ENCODE measurements at places on chromosomes 2 and 18.

DNA sequence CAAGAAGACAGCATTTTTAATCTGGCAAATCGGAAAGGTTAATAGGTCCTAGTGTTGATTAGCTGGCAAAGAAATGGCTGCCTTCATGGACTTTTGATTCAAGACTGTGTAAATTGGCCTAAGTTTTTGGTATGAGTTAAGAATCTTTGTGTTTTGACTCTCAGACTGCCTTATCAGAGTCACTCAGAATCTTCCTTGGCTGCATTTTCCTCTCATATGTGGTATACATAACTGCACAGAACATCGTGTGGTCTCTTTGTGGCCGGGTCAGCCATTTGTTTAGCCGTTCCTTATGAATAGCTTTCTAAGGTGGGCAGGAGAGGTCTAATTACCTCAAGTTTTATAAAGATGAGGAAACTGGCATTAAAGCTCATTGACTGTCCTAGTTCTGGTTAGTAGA lies 30.1 kb downstream of the CAB39 start:
- DNase-seq: no peak

GRCh38 chr2:54803783-54804751 lies 80.6 kb downstream of the EML6 start:
- DNase-seq: no peak

DNA sequence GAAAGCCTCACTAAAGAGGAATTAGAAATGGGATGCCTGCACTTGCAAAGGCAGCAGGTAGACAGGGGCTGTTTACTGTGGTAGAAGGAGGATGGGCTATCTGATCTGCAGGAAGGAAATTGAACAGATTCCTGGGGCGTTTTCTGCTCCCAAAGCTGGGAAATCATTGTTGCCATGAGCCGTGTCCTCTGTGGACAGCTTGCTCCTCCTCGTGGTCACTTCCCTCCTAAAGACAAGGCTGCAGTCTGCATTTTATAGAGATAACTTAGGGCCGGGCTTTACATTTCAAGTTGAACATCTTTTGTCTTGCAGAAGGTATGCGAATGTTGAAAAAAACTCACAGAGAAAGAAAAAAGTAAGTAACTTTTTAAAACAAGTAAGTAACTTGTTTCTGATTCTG lies 50.9 kb downstream of the DCDC2C start:
- no peak for DNase-seq

GRCh38 chr18:62957885-62958472 lies 242.6 kb downstream of the PHLPP1 start:
- peak; percentile 74 for DNase-seq

DNA sequence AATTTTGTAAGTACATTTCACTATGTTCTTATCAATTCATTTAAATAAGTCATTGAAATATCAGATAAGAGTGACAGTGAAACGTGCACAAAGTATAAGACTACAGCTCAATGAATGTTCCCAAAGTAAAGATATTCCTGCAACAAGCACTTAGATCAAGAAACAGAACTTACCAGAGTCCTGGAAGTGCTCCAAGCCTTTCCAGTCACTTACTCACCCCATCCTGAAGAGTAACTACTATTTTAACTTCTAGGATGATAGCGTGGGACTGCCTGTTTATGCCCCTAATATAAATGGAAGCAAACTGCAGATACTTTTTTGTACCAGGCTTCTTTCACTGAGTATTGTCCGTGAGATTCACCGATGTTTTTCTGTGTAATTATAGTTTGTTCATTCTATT lies 768.9 kb downstream of the SLC4A3 start:
- DNase-seq: no peak

GRCh38 chr2:215681799-215682596 lies 246.1 kb upstream of the FN1 start:
- DNase-seq: no peak

GRCh38 chr18:58408665-58409064 lies 220.2 kb downstream of the ALPK2 start:
- no peak for DNase-seq

DNA sequence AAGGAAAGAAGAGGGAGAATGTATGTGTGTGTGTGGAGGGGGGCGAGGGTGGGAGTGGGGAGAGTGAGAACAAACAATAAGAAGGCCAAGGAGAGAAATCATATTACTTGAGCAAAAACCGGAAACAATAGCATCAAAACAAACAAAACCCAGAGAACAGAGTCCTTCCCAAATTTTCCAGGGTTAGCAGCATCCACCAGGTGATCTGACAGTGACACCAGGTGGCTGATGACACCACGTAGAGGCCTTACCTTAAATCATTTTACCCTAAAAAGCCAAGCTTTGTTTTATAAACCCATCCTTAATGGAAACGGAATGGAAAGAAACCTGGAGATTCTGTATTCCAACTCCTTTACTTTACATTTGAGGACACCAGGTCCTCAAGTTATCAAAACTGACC lies 42.9 kb downstream of the CDCA7 start:
- no peak for DNase-seq

DNA sequence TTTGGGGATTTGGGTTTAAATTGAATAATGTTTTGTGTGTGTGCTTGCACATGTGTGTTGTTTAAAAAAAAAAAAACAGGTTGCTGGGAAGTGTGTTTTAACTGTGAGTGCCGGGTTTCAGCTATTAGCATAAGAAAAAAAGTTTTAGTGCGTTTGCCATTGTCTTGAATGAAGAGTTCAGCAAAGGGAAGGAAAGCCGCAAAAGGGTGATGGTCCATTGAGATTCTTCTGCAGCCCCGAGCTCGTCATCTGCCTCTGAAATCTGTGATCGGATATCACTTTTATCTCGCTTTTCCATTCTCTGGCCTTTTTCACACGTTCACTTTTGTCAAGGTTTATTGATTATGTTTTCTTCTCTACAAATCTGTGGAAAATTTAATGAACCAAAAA lies 4.7 kb downstream of the GLI2 start:
- no peak for DNase-seq

GRCh38 chr2:170843656-170844055 lies 27.0 kb downstream of the GAD1 start:
- peak; percentile 24 for DNase-seq

DNA sequence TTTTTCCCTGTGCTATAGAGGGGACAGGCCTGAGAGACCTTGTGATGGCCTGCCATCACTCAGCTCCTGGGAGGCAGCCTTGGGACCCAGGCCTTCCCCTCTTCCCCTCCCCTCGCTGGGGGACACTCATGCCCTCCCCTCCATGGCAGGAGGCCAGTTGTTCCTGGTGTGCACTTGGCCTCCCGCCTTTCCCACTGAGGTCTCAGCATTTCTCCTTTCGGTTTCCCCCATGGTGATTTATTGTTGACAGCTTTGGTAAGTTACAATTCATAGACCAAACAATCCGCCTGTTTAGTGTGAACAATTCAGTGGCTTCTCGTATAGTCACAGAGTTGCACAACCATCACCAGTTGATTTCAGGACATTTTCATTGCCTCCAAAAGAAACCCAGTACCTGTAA lies 10.2 kb upstream of the CNDP1 start:
- no peak for DNase-seq

- no peak for DNase-seq
Observed at GRCh38 chr18:31990823-31991222, 27.8 kb upstream of the RNF125 start.

DNA sequence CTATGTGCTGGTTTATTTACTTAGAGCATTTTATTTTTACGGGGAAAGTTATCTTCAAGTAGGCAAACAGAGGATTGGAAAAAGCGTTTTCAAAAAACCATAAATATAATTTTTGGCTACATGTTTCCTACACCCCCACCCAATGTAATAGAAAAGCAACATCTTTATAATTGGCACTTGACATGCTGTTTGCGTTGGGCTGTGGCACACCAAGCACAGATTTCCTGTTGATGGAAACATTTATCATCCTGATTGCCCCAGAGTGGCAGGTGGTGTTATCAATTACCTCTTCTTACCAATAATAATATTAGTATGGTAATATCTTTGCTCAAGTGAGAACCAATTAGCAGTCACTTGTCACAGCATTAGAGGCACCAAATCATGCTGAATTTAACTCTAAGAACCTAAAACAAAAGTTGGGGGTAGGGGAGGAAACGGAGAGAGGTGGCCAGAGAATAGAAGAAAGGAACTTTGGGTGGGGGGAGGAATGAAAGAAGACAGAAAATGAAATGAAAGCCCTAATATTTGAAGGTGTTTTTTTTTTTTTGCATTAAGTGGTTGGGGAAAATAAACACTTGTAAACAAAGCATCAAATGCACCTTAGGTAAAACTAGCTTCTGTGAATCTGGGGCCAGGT lies 3.8 kb upstream of the SALL3 start:
- no peak for DNase-seq

GRCh38 chr2:120350801-120351320 lies 4.9 kb downstream of the INHBB start:
- DNase-seq: no peak

- no peak for DNase-seq
Observed at GRCh38 chr18:57931038-57931437, 113.0 kb upstream of the NEDD4L start.

DNA sequence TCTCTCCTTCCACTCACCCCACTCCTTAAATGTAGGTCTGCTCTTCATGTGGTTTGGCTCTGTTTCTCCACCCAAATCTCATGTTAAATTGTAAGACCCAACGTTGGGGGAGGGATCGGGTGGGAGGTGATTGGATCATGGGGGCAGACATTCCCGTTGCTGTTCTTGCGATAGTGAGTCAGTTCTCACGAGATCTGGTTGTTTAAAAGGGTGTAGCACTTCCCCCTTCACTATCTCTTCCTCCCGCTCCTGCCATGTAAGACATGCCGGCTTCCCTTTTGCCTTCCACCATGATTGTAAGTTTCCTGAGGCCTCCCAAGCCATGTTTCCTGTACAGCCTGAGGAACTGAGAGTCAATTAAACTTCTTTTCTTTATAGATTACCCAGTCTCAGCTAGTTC lies 1044.5 kb upstream of the POU3F3 start:
- no peak for DNase-seq

DNA sequence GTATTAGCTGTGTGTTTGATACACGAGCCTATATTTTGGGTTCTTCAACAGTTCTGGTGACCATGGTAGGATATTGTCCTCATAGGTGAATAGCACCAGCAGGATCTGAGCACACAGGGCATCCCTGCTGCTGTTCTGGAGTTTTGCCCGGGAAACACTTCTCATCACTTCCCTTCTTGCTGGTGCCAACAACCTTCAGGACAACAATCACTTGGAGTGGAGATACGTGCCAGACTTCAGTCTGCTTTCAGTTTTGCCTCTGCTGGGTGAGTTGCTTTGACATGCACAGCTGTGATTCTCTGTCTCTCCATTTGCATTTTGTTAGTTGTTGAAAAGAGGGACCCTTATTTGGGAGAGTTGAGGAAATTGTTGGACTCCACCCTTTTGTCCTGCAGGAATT lies 1347.2 kb upstream of the DDX18 start:
- DNase-seq: no peak

- DNase-seq: no peak
Observed at GRCh38 chr2:132586101-132586511, 83.9 kb downstream of the LYPD1 start.

DNA sequence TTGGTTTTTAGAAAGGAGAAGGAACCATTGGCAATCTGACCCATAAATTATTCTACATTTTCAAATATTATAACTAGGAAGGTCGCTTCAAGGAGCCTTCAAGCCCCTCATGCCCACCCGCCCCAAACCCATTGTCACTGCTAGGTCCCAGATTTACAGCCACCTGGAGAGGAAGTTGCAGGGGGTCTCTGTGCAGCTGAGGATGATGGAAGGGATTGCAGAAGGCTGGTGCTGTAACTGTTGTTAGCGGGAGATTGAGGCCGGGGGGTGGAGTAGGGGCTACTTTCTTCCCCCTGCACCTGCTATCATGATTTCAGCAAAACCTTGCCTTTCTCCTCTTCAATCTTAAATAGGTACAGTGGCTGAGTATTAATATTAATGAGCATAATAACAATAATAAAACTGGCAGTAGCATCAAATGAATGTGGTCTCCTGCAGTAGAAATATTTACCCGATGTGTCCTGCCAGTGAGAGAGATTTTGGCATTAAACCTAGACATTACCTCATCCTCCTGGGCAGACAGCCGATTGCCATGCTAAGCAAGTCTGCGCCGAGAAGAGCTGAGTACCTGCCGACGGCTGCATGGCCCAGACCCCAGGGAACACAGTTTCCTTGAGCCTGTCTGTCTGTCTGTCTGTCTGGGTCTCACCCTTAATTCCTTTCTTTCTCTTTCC lies 225.4 kb downstream of the FAM210A start:
- DNase-seq: no peak

- DNase-seq: no peak
Observed at GRCh38 chr2:235640926-235641723, 147.3 kb downstream of the AGAP1 start.

DNA sequence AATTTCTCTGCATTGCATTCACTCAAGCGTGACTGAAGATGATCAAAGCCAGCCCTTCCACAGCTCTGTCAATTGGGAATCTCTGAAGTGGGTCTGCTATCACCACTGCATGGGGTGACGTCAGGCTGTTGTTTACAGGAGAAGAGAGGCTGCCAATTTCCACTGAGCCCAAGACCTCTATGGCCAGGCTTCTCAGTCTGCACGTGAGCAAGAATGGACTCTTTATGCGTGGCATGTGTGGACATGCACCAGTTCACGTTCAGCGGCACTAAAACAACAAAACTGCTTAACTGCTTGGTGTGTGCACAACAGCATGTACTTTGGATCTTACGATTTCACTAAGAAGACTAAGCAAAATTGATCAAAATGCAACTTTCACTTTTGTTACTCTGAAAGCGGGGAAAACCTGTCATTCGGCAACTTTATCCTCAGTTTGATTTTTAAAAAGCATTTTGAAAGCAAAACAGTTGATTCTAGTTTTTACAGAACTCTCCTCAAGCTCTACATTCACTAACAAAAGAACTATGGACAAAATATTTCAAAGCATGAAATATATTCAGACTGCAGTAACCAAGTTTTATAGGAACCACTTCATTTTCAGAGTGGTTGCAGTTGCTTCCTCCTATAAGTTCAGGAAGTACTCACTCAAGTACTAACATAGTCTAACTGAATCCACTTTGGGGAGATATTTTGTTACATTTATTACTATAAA lies 77.0 kb upstream of the SERTAD2 start:
- DNase-seq: peak; percentile 54

- DNase-seq: no peak
Observed at GRCh38 chr2:122481244-122481622, 725.8 kb downstream of the TSN start.

- DNase-seq: no peak
Observed at GRCh38 chr2:124983595-124983994, 958.5 kb downstream of the CNTNAP5 start.

- no peak for DNase-seq
Observed at GRCh38 chr2:210299866-210300373, 15.1 kb downstream of the MYL1 start.

DNA sequence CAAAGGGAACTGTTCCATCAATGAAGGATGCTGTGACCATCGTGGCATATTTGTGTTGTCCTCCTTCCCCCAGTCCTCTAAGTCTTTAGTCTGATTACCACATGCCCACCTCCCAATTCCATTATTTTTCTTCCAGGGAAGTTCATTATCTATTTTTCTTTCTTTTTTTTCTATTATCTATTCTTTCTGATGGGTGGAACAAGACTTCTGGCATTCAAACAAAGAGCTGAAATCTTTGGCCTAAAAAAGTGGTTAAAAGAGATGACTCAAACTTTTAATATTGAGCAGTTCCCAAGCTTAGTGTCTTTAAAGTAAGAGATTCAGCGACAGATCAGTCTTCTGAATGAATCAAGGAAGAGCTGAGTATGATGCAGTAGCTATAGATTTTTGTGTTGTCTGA lies 66.6 kb downstream of the DIS3L2 start:
- no peak for DNase-seq

Data from activated CD4-positive, alpha-beta T cell treated with anti-CD3 and anti-CD28 coated beads for 36 hours (primary cell).